GDM1 (cell line): ENCODE measurements at places on chromosomes 1 and 21.

DNA sequence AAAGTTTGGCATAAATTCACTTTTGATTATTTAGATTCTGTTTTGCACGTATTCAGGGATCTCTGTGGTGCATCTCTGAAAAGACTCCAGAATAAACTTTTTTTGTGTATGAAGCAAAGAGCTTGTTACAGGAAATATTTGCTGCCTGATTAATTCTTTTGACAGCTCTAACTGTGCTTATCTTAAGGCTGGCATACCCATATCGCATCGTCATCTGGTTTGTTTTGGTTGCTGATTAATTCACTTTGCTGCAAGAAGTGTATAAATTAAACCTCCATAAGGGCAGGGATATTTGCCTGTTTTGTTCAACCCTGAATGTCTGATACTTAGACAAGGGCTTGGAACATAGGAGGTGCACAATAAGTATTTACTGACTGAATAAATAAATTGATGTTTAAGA lies 17.5 kb upstream of the DUSP10 start:
- DNase-seq, result no peak

GRCh38 chr1:95139039-95139438 lies 21.9 kb downstream of the TLCD4 start:
- DNase-seq, result no peak

- DNase-seq, result peak; percentile 7
Measured at GRCh38 chr1:53754484-53755312, 15.7 kb upstream of the GLIS1 start.

GRCh38 chr1:216049741-216050430 lies 373.4 kb downstream of the USH2A start:
- DNase-seq, result no peak

DNA sequence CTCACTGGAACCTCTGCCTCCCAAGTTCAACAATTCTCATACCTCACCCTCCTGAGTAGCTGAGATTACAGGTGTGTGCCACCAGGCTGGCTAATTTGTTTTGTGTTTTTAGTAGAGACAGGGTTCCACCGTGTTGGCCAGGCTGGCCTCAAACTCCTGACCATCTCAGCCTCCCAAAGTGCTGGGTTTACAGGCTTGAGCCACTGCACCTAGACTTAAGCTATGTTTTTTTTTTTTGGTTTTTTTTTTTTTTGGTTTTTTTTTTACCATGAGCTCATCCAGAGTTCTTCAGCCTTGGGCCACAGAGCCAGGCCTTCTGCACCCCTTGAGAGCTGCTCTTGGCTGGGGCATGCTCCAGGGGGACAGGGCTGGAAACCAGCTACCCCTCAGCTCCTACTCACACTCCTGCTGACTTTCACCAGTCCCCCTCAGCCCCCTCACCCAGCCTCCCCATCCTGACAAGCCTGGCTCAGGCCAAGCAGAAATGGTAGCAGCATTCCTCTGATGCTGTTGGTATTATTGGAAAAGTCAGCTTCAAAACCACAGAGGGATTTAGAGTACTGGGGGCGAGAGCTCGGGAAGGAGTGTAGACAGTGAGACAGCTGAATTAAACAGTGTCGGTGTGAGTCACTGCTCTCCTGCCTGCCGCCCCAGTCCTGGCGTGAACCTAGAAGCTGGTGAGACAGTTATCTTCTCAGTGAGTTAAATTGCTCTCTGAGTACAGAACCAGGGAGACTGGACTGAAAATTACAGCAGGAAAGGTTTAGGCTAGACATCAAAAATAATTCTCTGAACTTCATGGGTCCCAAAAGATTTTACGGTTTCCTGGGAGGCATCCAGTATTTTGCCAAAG lies 63.7 kb downstream of the NAV1 start:
- no peak for DNase-seq
